ENCODE measurements at places on chromosomes 1 and 21. TPM values are rescaled to one million over a fixed set of nuclear protein-coding genes. Genes with fewer than 3 reads are reported as not detected.

- H3K27ac ChIP-seq: peak overlapping the region; percentile 96
- peaks cover 67% of the 10 kb centered on the region for H3K36me3 ChIP-seq
- no peak overlapping the region for H3K4me3 ChIP-seq
- no peaks in the 10 kb centered on the region for H3K27me3 ChIP-seq
Measured at GRCh38 chr1:225509770-225510169, 81.9 kb upstream of the LBR start.

DNA sequence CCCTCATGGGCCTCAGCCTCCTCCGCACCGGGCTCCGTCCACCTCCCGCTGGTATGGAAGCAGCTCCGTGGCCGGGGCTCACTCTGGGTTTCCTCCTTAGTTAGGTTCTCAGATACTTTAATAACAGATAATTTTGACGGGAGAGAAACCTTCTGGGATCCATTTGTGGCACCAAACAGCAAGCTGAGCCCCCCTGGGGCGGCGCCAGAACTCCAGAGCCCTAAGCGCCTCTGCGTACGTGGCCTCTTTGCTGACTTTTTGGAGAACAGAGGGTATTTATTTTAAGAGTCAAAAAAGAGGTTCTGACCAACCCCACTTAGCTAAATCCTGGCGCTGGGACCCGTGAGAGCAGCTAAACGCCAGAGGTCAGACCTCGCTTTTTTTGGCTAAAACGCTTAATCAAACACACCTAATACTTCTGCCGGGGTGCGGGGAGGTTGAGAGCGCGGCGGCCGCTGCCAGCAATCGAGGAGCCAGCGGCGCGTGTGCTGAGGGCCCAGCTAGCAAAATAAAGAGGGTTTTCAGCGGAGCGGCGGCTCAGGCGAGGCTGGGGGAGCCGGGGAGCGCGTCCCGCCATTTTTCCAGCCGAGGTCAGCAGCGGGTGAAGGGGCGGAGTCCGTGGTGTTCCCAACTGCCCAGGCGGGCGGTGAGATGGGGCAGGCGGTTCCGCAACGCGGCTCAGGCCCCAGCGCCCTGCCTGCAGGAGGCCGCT lies 171.7 kb downstream of the PRDM16 start:
- DNase-seq: no peak
- no peak overlapping the region for H3K27ac ChIP-seq
- no peaks in the 10 kb centered on the region for H3K36me3 ChIP-seq
- H3K27me3 ChIP-seq: no peaks in the 10 kb centered on the region

SPRR4 gene
- polyA plus RNA-seq: not detected

DNA sequence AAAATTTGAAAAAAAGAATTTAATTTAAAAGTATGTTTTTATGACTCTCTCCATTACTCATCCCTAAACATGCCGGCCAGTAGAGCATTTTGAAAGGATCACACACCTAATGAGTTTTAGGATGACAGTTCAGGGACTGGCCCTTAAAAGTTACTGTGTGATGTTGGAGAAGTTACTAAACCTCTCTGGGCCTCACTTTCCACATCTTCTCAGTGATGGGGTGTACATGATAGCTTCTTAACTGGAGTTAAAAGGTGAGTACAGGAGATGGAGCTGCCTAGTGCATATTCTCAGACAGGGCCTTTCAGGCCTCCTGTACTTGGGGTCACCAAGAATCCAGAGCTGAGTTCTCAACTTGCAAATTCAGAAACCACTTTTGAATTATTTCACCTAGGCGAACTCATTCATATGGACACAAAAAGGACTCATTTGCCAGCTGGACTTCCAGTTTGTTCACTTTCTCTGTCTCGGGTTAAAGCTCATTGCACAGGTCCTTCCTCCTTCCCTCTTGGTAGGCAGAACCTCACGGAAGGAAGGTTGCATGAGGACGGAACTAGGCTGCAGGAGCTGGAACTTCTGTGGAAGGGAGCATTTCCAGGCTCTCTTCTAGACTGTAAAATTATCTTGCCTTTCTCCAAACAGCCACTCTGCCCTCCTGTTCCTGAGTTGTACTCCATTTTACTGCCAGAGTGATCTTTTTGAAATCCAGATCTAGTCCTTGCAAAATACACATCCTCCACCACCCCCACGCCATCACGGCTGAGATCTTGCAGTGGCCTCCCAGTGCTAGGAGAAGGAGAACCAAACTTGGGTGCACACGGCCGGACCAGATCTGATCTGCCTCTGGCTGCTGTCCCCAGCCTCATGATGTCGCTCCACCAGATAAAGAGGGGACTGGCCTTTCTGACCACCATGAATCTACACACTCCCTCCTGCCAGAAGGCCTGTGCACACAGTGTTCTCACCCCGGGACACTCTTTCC lies 4.3 kb upstream of the SLC30A1 start:
- DNase-seq: no peak
- no peaks in the 10 kb centered on the region for H3K27me3 ChIP-seq
- H3K36me3 ChIP-seq: no peaks in the 10 kb centered on the region

BARHL2 gene
- polyA plus RNA-seq: not detected
